ENCODE measurements at places on chromosomes 12 and 14.

DNA sequence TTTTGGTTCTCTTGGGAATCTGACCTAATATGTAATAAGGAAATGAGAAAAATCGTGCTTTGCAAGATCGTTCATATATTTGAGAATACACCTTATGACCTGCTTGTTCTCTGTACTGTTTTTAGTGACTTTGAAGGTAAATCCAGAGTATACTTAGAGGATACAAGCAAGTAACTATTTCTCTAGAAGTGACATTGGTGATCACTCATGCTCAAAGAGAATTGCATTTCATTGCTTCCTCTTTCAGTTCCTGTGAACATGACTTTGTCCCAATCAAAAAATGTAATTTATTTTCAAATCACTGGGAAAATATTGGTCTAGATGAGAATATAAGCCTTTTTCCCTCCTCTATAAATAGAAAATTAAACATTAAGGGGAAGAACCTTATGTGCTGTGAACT lies 2.7 kb downstream of the KTN1 start:
- no peak for DNase-seq

GRCh38 chr14:58981840-58982239 lies 206.6 kb upstream of the DAAM1 start:
- no peak for DNase-seq

GRCh38 chr12:977156-977555 lies 13.9 kb upstream of the ERC1 start:
- no peak for DNase-seq

DNA sequence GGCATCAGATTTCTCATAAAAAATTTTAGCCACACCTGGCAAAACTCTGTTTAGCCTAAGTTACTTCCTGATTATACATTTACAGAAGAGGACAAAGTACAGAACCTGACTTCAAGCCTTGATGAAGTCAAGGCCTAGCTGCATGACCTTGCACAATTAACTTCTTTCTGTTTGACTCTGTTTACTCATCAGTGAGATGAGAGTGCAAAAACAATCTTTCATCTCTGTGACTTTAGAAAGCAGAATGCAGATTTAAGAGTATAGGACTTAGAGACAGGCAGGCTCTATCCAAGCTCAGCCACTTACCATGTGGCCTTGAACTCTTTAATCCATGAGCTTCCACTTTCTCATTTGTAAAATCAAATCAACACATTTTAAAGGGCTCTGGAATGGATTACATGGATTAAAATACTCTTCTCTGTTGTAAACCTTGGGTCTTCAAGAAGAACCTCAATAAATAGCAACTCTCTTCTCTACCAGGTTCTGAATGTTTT lies 1178.9 kb downstream of the FLRT2 start:
- no peak for DNase-seq

- no peak for DNase-seq
Measured at GRCh38 chr12:98419795-98420404, 95.5 kb upstream of the TMPO start.

DNA sequence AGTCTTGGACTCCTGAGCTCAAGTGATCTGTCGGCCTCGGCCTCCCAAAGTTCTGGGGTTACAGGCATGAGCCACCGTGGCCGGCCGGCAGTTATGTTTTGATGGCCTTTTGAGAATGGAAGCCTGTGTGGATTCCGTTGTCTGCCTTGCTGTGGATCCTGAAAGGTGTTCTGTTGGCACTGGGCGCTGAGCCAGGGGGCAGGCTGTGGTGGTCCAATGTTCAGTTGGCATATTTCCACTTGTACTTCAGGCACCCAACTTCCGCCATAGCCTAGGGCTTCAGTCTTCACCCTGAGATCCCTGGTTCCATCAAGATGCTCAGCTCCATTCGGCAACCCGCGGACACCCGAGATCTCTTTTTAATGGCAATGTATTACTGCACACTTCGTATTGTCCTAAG lies 6.3 kb upstream of the RPLP0 start:
- DNase-seq = no peak

DNA sequence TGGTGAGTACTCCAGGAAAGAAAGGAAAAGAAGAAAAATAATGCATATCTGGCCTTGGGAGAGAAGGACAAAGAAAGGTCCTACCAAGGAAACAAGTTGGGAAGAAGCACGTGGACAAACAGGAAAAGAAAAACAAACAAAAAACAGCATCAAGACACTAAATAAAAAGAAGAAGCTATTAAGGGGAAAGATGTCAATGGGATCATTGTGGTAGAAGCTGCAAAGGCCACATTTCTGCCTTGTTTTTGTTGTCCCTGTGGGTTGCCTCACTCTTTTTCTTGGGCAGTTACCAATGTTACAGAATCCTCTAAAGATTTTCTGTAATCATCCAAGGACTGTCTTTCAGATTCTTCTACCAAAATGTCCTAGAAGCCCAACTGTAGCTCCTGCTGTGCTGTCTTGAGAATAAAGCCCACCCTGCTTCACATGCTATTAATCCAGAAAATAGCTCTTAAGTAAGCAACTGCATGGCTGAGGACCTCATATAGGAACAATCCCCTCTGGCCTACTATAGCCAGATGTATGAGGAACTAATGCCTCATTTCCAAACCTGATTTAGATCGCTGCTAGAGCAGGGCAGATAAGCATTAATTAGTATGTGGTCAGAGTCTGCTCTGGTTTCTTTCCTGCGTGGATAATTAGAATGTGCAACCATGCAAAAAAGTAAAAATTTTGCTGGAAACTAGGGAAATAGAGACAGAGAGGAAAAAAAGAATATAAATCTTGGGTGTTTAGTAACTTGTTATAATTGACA lies 10.2 kb upstream of the CPNE8 start:
- no peak for DNase-seq

- no peak for DNase-seq
Measured at GRCh38 chr12:27464220-27464554, 17.7 kb downstream of the SMCO2 start.

DNA sequence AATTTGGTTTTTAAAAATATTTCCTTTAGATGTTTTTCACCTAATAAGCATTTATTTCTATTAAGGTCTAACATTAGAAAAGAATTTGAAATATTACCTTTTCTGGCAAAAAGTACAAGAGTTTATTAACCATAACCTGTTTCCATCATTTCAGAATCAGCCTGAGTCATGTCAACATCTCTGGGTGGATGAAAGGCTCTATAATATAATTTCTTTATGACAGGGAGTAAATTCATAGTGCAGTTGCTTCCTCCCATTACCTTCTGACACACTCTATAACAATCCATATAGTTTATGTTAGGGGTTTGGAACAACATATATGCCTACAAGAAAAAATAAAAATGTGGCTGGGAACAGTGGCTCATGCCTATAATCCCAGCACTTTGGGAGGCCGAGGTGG lies 134.5 kb downstream of the SLC2A13 start:
- DNase-seq = no peak

DNA sequence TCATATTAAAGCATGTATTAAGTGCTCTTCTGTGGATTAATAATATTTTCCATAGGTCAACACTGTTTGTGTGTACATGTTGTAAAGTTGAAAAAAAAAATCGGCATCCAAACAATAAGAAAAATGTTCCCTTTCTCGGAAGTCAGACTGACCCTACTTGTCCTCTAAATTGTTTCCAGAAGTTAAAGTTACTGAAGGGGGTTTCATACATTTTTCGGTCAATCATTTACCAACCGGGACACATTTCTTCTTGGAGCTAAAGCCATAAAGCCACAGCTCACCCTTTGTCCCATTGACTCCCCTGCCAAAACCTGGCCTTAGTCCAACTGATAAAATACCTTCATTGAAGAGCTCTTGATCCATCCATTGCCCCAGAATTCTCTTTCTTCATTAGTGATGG lies 230.0 kb downstream of the ANO2 start:
- DNase-seq = no peak

GRCh38 chr12:62370189-62370588 lies 96.4 kb upstream of the MON2 start:
- no peak for DNase-seq

DNA sequence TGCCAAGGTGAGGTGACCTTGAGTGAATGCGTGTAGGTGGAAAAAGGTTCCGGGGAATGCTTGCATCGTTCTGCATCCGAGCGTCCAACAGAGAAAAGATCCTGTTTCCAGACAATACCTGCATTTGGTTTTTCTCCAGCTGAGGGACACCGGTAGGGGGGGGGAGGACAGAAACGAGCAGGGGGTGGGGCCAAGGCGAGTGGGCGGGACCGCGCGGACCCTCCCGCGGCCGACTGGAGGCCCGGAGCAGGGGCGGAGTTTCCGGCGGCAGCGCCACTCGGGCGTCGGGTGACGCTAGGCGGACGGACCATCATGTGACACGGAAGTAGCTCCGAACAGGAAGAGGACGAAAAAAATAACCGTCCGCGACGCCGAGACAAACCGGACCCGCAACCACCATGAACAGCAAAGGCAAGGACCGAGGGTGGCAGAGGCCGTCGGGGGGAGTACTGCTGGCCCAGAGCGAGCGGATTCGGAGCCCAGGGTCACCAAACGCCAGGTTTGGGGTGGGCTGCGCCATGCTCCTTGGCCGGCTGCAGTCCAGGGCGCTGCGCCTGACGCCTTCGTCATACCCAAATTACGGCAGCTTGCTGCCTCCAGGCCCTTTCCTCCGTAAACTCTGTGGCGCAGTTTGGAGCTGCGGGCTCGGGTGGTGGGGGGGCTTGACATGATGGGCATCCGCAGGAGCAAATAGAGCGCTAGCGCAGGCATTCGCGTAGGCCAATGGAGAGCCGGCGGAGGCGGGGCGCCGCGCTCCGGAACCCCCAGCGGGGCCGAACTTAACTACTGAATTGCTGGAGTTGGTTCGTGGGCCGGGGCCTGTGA lies at the start of gene DAZAP2:
DAZAP2 (plus strand) TSS at position 317 of the 825 bp plus-strand sequence; CDS start at position 399, 82 bp downstream.
- DNase-seq = peak; percentile 76

DNA sequence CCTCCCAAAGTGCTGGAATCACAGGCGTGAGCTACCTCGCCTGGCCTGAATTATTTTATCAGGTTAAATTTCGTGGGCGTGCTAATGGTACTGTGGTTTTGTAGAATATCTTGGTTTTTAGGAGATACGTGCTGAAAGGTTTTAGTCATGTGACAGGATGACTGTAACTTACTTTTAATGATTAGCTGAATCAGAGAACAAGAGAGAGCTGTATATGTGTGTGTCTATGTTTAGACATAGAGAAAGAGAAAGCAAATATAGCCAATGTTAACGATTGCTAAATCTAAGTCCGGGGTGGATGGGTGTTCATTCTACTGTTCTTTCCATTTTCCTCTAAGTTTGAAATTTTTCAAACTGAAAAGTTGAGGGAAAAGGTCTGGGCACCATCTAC lies 9.2 kb upstream of the PNMA1 start:
- DNase-seq = peak; percentile 1

DNA sequence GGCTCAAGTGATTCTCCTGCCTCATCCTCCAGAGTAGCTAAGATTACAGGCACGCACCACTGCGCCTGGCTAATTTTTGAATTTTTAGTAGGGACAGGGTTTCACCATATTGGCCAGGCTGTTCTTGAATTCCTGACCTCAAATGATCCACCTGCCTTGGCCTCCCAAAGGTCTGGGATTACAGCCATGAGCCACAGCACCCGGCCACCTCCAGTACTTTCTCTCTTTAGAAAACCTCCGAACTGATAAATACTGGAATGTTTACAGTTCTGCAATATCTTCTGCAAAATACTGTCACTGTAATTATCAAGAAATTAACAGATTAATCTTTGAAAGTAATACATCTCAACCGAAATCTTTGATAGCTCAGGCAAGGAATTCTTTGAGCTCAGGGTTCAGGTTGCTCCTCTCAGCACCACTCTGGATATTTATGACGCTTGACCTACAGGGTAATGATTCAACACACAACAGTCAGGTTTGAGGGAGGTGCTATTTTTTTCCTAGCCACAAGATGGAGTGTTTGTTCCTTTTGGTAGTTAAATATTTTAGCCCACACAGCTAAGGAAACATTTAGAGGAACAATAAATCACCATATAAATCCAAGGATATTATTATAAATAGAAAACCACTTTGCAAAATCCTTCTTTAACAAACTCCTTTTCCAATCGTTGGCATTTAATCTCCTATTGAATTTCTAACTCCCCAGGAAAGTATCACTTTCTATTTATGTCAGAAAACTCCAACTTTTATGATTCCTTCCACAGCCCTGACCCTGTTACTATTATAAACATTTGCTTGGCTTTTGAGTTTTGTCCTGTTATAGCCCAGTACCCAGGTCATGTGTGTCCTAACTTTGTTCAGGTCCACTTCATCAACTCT lies 48.6 kb upstream of the GTF2A1 start:
- peak; percentile 90 for DNase-seq

DNA sequence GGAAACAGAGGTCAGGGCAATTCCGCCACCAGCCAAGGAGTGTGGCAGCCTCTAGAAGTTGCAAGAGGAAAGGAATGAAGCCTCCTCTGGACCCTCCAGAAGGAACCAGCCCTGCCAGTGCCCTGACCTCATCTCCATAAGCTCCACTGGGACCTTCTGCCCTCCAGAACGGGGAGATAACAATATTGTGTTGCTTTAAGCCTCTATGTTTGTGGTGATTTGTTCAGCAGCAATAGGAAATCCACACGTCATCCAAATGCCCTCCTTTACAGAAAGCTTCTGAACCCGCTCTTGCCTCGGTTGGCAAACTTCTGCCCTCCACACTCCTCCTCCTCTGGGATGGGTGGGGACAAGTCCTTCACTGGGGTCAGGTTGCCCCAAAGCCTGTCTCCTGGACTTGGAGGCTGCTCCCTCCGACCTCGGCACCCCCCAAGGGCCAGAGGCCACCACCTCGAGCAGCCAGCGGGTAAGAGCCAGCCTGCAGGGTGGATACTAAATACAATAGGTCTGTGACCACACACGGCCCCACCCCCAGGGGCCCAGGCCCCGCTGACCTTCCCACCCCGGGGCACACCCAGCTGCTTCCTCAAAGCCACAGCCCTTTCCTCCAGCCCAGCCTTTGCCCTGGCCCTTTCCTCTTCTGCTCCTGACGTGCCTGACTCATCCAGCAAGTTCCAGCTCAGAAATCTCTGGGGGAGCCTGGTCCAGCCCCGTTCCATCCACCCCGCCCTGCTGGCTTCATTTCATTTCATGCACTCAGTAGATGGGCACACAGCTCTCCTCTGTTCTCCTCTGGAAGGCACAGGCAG lies 58.7 kb upstream of the NCOR2 start:
- DNase-seq = peak; percentile 71

All from PC-3 (cell line).